Midbrain (tissue), 1 donor: ENCODE measurements at places on chromosomes 5 and 9.

DNA sequence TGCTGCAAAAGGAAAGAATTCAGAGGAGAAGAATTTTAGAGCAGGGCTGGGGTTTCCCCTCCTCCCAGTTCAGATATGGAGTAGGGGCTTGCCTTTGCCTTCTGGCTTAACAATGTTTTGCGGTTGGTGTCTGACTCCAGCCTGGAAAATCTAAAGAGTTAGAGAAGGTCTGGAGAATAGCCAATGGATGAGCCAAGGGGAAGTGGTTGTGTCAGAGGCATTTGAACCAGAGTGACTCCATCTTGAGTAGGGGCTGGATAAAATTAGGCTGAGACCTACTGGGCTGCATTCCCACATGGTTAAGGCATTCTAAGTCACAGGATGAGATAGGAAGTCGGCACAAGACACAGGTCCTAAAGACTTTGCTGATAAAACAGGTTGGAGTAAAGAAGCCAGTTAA lies 133.7 kb downstream of the DIRAS2 start:
- DNase-seq: no peak

DNA sequence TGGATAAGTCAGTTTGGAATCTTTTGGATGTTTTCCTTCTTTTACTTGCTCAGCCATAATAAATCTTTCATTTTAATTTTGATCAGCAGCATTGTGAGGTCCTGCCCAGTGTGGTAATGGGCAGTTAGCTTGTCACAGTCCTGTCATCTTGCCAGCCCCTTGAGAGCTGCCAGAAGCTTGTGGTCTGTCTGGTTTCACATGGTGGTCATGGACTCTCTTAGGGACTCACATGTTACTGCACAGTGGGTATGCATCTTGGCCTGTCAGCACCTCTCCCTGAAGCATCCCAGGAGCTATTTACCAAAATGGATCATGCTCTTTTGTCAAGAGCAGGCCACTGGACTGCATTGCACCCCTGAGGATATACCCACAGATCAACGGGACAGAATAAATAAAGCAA lies 60.3 kb downstream of the DAPK1 start:
- no peak for DNase-seq

- DNase-seq: no peak
Measured at GRCh38 chr5:44334622-44335021, 54.6 kb downstream of the FGF10 start.

DNA sequence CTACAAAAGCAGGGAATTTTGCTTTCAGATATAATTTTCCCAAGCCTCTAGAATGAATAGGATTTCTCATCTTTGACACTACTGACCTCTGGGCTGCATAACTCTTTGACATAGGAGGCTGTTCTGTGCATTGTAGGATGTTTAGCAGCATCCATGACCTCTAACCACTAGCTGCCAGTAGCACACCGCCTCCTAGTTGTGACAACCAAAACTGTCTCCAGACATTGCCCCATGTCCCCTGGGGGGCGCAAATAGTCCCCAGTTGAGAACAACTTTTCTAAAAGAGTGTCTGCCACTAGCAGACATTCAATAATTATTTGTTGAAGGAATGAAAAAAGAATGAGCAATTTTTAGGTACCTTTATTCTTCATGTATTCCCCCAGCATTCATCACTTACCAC lies 51.8 kb downstream of the POU4F3 start:
- no peak for DNase-seq

DNA sequence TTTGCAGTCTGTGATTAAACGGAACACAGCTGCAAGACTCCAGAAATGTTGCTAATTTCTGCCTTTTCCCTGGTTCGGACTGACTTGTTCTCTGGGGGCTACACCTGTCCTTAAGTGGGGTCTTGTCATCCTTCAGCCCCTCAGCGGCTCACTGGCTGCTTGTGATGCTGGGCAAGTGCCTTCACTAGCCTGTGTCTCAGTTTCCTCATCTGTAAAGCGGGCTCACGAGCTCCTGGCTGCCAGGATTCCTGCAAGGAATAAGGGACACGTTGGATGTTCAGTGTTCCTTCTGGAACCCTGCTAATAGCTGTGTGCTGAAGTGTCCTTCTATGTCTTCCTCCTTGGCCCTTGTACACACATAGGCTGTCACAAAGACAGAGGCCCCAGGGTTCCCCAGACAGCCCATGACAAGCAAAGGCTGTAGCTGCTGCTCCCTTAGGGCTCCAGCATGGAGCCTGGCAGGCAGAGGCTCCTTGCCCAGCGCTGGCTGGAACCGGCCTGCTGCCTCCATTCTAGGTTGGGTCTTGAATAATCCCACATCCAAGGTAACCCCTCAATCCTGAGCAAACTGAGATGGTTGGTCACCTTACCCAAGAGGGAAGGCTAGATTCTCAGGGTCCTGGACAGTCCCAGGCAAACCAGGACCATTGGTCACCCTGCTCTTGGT lies 116.1 kb downstream of the GAPVD1 start:
- no peak for DNase-seq

- DNase-seq: peak; percentile 63
Measured at GRCh38 chr9:6645355-6646292, at the start of gene GLDC. Gene GLDC, minus strand, starts transcription at chr9:6645729. Its CDS starts 230 bp downstream, at chr9:6645499.

DNA sequence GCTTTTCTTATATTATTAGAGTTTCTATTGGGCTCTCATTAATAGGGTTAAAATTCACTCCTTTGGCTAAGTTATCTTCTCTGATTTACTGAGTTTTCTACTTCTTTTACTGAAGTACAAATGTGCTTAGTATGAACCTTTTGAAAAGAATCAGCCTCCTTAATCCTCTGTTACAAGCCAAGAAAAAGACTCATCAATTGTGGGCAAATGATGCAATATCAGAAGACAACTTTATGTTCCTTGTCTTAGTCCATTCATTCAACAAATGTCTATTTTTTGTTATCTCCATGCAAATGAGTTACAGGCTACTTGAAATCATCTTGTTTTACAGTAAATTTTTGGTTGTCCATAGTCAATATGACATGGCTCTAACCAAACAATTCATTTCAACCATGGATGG lies 40.3 kb downstream of the SNCAIP start:
- DNase-seq: no peak

DNA sequence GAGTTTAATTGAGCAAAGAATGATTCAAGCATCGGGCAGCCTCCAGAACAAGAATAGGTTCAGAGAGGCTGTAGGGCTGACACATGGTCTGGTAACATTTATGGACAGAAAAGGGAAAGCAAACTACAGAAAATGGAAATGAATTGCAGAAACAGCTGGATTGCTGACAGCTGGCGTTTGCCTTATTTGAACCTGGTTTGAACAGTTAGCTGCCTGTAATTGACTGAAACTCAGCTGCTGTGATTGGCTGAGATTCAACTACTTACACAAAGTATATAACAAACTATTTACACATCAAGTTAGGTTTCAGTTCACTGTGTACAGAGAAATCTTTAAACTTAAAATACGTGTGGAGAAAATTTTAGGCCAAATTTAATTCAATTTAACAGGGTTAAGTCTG lies 441.7 kb downstream of the PRELID2 start:
- no peak for DNase-seq

- no peak for DNase-seq
Measured at GRCh38 chr9:100856238-100856637, 172.3 kb upstream of the PLPPR1 start.

DNA sequence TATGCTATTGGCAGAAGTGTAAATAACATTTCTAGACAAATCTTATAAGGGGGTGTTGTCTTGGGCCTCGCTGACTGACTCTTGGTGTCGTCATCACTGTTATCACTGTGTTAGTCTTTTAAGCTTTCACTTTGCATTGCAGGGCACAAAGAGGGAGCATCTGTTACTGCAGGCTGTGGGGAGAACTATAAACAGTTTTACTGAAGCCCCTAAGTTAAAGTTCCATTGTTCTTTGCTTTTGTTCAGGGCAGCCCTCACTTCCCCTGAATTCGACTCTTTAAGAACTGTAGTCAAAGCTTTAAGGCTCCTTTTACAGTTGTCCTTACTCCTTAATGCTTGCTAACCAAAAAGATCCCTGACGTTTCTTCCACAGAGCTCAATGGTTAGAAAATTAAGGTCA lies 605.0 kb downstream of the RAB3C start:
- DNase-seq: peak; percentile 21

GRCh38 chr5:38562444-38563210 lies 6.2 kb upstream of the LIFR start:
- no peak for DNase-seq

GRCh38 chr9:122056484-122056883 lies 36.6 kb downstream of the TTLL11 start:
- no peak for DNase-seq

- DNase-seq: no peak
Measured at GRCh38 chr9:73031350-73031749, 78.5 kb upstream of the ALDH1A1 start.

DNA sequence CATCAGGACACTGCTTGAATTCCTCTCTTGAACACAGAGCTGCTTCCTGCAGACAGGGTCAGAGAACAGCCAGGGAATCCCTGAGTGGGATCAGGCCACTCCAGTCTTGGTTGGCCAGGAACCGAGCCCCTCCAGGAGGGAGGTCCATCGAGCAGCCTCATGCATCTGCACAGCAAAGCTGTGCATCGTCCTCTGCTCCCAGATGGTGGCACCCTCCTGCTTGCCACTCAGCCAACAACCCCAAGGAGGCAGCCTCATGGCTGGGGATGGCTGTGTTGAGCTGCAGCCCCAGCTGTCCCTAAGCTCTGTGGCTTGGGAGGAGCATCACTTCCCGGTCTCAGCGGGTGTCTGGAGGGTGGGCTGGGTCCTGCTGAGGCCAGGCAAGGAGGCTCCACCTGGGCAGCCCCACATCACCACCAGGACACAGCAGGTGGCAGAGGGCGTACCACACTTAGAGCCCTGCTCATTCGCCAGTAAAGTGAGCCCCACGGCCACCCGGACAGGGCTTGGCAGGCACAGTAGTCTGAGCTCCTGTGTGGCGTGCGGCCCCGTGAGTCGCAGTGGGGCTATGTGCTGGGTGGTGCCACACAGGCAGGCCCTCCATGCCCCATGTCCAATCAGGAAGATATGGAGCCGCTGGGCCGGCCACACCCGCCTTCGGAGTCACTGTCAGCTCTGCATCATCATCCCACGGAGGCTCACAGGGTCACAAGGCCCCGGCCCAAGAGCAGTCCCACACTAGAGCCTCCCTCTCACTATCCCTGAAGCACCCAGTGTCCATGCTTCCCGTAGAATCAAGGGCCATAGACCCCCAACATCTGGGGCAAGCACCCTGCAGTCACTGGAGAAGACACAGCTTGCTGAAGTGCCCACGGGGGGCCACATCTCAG lies 11.9 kb downstream of the LPCAT1 start:
- no peak for DNase-seq

DNA sequence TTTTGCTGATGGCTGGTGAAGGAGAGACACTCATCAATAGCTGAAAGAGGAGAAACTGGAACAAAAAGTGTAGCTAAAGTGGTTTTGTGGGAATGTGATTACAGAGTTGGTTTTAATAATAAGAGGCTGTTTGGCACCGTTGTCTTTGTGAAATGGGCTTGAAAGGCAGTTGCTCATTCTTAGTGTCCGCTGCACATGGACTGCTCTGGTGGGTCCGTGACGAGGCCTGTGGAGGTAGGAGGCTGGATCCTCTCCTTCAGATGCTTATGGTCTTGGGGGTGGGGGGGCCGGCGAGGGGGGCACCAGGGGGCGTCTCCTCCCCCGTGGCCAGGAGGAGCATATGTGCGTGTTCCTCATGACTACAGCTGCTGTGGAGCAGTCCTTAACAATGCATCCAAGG lies 29.8 kb downstream of the FUBP3 start:
- DNase-seq: no peak

DNA sequence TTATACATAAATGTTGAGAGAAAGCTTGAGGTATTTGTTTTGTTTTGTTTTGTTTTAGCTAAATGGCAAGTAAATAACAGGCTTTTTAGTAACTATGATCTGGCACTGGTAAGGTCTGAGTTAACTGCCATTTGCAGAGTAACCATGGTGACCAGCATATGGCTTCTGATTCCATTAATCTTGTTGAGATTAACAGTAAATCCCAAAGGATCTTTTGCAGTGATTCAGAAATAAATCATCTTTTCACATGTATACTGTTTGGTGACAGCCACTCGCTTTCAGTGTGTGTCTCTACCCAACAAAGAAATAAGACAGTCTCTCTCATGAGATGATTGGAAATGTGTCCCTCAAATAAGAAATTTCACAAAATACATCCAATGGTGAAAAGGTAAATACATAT lies 235.6 kb downstream of the RAB3C start:
- DNase-seq: no peak

GRCh38 chr9:95796029-95796428 lies 79.5 kb upstream of the ERCC6L2 start:
- no peak for DNase-seq

DNA sequence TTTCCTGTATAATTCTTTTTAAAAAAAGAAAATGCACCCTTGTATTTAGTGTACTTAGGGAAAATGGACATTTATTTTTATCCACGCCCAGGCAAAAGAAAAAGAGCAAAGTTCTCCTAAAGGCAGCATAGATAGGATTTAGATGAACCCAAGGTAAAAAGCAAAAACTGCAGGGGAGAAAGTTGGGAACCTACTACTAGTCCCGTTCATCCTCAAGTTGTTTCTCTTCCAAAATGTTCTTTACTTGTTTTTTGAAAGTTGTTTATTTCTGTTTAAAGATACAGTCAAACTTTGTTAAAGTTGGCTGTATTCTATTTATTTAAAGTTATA lies 9.8 kb downstream of the RUSC2 start:
- no peak for DNase-seq

DNA sequence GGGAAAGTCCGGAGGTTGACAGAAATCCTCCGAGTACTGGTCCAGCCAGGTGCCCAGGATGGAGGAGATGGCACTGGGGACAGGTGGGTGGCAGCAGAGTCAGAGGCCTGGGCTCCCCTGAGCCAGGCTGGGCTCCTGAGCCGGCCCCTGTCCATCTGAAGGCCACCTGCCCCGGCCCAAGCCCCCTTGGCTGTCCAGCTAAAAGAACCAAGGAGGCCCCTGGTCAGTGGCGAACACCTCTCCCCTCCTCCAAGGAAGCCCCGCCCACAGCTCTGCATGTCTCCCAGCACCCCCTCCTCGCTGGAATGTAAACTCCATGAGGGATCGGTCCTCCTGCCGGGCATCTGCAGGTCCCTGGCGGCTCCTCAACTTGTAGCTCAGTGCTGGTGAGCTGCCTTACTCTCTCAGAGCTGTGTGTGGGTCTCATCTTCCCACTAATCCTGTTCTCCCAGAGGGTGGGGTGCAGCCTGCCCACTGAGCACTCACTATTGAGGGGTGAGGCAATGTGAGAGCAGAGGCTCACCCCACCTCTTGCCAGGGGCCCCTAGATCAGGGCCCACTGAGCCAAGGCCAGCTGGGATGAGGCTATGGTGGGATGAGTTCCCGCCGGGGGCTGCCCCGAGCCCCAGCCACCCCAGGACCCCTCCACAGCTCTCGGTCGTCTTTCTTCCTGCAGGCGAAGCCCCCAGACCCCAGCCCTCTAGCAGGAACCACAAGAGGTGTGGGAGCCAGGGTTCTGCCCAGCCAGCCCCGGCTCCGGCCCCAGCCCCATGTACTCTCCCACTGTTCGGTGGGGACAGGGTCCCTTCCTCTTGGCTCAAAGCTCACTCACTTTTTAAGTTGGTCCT lies 12.0 kb downstream of the RALGDS start:
- no peak for DNase-seq
